ENCODE measurements at places on chromosomes 11 and 22.

DNA sequence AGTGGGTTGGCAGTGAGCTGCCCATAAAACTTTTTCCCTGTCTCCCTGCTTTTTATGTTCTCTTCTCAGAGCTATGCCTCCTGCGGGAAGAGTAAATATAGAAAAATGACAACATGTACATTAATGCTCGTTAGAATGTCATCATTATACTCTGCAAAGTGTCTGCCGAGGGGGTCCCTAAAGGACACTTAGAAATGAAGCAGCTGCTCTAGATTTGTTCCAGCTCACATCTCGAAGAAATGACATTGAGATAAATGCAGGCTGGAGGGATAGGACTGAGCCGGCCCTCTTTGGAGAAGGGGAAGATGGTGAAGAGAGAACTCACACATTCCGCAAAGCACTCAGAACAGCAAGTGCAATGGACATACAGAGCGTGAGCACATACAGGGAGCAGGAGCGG, 240.0 kb downstream of the NXPE2 start:
- DNase-seq: no peak

- DNase-seq: peak; percentile 96
Observed at GRCh38 chr11:100849009-100849900, 162.2 kb downstream of the ARHGAP42 start.

DNA sequence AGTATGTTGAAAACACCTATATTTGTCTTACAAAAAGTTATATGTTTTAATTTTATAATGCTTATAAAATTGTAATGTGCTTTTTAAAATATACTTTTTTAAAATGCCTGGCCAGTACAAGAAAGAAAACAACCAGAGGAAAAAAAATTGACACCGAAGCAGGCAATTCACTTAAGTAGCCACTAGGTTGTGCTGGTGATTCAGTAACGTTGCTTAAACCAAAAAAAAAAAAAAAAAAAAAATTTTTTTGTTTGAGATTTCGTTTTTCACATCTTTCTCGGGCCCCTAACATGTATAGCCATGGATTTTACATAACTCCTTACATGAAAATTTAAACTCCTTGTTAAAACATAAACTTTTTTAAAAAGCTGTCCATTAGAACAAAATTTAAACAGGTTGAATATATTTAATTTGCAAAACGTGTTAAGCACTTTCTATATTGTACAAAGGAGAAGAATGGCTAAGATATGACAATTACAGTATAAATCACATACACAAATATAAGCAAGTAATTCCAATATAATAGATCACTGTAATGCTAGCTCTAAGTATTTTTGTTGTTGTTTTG, 9.2 kb downstream of the OR8B4 start:
- no peak for DNase-seq

DNA sequence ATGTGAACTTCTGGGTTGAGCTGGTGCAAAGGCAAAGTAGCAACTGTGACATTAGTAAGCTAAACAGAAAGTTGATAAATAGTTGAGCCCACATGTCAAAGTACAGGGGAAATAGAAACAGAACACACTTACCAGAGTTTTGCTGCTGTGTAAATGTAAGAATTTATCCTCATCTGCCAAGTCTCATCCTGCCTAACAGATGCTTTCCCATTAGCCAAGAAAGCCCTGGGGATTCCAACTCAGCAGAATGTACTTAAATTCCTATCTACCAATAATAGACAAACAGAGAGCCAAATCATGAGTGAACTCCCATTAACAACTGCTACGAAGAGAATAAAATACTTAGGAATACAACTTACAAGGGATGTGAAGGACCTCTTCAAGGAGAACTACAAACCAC, 7.3 kb upstream of the OR51A2 start:
- DNase-seq: no peak

DNA sequence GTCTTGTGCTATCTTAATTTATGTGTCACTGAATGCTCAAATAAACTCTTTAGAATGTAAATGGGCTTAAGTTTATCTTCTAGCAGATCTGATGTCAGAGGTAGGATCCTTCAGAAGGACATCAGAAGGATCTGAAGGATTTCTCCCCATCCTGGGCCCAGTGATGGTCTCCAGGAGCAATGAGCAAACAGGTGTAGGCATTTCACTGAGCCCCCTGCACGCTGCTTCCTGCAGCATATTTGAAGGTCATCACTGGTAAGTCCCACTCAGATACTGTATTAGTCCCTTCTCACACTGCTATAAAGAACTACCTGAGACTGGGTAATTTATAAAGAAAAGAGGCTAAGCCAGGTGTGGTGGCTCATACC, 4.5 kb downstream of the GSTP1 start:
- no peak for DNase-seq

GRCh38 chr11:29527391-29527936, 489.4 kb downstream of the KCNA4 start:
- DNase-seq: no peak

DNA sequence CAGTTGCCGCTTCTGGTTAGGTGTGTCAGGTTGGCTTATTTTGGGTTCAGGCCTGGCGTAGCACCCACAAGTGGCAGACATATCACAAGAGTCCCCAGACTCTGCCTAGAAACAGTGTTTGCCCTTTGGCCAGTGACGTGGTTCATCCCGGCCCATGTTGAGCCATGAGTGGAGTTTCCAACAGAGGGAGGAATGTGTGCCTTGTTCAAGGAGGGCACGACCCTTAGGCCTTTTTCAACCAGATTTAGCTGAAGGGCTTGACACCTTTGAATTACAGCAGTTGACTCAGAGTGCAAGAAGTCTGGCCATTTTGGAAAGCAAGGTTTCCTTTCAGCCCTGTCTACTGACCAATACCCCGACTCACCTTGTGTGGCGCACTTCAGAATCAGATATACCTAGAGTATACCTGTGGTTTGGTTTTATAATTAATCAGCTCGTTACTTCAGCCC, 15.1 kb upstream of the AIFM3 start:
- no peak for DNase-seq

DNA sequence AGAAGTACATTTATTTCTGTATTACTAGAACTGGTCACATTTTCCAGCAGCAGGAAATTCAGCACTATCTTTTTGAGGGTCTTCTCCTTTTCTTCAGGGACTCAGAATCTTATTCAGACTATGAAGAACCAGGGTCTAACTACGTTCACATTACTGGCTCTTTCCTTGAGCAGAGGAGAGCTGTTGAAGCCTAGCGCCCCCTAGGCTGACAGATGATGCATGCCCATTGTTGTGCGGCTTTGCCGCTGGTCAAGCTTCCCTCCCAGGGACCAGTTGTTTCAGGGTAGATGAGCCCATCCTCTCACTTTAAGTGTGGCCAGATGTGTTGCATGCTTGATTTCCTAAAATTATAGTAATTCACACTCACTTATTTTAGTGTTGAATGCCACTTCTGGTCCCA, 168.2 kb upstream of the PDGFD start:
- no peak for DNase-seq

DNA sequence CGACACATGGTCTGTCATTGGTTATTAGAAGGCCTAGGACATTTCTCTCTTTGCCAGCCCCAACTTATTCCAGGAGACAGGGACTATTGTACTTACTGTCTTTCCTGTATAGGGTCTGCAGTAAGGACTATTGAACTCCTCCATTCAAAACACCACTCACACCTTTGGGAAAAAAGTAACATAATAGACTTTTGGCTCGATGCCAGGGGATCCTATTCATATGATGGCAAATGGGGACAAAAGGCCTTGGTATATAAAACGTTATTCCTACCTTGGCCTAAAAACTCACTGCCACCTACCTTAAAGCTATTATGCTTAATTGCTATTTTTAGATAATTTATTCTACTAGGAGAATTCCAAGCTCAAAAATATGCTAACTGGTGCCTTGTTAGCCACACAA, 6.3 kb upstream of the NDUFC2 start:
- no peak for DNase-seq

DNA sequence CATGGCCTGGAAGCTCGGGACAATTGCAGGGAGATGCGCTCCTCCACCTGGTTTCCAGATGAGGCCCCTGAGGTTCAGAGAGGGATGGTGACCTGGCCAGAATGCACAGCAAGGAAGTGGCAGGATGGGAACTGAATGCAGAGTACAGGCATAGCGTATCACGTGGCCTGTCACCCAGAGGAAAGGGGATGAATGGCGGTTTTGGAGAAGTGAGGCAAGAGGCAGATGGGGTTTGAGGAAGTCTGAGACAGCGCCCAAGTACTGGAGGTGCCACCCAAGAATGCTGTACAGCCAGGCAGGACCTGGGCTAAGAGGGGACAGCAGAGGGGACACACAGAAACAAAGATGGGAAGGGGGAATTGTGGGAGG, 4.9 kb downstream of the RAB3IL1 start:
- no peak for DNase-seq

- DNase-seq: no peak
Observed at GRCh38 chr11:113481226-113481625, 6.0 kb upstream of the DRD2 start.

- DNase-seq: no peak
Observed at GRCh38 chr22:35578836-35579575, 38.1 kb downstream of the MB start.

DNA sequence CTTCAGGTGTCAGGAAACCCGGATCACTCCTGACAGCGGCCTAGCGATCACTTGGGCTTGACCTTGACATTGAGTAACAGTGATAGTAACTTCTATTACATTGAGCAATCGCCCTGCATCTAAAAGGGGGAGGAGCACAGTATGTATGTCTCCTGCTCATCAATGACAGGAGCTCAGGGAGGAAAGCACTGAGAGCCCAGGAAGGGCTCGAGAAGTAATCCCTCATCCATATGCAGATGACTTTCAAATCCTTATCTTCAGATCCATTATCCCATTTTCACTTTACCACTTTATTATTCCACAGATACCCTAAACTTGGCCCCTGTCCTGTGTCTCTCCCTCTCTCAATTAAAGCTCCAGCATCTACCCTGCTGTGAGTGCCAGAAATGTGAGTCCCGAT, 47.8 kb downstream of the ABTB2 start:
- DNase-seq: no peak

GRCh38 chr11:123560006-123560405, 94.4 kb downstream of the SCN3B start:
- peak; percentile 51 for DNase-seq

DNA sequence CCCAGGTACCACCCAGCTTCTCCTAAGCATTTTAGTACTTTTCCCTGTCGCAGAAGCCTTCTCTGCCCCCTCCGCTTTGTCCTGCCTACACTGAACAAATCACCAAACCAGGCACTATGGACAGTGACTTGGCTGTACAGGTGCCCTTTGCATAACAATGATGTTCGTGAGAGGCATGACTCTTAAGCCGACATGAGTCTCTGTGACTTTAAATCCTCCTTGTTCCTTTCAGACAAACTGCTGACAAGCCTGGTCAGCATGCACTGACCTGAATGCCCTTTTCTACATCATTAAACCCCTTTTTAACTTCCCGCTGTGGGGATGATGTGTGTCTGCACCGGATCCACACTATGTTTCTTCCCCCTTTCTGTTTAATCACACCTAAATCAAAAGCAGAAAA, 16.6 kb downstream of the CAVIN3 start:
- DNase-seq: no peak

DNA sequence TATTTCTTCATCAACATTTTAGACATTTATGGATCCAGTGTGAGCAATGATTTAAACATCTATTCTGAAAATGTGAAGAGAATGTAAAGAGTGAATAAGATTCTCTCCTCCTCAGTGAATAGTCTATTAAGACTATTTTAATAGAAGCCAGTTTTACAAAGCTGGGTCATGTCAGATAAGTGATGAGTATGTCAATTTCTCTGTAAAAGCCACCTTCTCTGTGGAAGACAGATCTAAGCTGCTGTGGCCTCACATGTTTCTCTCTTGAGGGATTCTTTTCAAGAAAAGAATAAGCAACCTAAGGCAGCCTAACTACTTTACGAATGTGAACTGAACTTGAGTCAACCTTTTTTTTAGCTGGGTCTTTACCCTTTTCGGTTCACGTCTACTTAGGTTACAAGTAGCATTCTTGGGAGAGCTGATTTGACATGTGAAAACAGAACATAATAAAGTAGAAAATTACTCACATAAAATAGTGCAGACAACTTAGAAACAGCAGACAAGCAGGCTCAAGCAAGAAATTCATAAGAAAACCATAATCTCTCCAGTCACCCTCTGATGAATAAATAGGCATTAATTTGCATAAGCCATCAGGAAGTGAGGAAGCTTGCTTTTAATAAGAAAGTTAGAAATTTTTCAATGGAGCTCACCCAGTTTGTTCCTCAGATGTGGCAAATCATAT, 9.9 kb downstream of the CTSC start:
- DNase-seq: no peak

GRCh38 chr11:82818409-82819043, 81.7 kb downstream of the PRCP start:
- no peak for DNase-seq

DNA sequence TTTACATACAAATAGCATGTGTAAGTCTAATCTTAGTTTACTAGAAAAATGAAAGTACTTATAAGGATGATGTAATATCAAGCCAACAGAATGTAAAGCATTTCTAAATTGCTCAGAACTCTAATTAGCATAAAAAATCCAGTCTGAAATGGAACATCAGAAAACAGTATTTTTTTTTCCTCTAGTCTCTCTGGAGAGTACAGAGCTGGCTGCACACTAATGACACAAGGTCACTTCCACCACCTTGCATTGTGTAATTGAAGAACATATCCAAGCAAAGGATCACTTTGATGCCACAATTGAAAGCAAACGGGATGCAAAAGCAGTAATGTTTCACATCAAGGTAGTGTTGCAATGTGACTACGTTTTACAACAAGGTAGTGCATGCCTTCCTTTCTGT, 548.0 kb upstream of the LUZP2 start:
- no peak for DNase-seq

- DNase-seq: peak; percentile 18
Observed at GRCh38 chr11:70270877-70271648, 573 bp downstream of the PPFIA1 start.

- peak; percentile 9 for DNase-seq
Observed at GRCh38 chr22:42473484-42474193, 41.4 kb upstream of the NFAM1 start.

DNA sequence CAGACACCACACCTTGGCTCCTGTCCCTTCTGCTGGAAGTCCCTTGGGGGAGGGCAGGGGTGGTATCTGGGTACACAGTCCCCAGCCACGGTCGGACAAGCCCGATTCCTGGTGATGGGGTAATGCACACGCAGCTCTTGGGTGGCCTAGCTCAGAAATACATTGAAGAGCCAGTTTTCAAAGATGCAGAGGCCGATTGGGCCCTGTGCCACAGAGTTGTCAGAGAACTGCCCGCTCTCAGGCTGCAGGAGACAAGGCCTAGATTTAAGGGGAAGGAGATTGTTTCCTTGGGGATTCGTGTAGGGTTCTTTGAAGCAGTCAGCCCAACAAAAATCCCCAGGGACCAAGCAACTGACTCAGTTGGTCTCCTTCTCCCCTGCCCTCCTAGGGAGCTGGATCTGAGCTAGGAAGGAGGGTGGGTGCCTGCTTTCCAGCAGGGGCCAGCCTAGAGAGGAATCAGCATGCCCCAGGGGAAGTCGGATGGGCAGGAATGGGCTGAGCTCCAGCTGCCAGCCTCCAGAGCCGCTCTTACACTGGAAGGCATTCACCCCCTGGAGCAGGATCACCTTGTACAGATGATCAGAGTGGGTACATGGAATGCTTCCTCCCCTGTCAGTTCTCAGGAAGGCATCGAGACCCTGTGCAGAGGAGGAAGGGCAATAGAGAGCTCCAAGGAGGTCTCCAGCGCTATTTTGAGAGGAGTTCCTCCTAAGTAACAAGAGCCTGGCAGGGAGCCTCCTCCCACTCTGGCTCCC, 3.3 kb upstream of the SCN4B start:
- DNase-seq: no peak

Data from BJ (cell line).